ENCODE measurements at places on chromosomes 5 and 9.

DNA sequence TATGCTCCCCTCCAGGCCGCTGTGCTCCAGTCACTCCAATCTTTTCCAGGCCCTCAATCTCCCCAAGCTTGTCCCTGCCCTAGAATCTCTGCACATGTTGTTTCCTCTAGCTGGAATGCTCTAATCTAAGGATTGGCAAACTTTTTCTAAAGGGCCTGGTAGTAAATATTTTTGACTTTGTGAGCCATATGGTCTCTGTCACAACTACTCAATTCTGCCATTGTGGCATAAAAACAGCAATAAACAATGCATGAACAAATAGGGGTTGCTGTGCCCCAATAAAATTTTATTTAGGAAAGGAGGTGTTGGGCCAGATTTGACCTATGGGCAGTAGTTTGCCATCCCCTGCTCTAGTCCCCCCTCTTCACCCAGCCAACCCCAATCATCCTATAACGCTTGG, 150.5 kb upstream of the LRRTM2 start:
- no peak for DNase-seq

- peak; percentile 64 for DNase-seq
These were observed 52.3 kb downstream of the PSD2 start for GRCh38 chr5:139847790-139848507.

- no peak for DNase-seq
These were observed 1.5 kb downstream of the ARHGAP26 start for GRCh38 chr5:142771666-142772065.

DNA sequence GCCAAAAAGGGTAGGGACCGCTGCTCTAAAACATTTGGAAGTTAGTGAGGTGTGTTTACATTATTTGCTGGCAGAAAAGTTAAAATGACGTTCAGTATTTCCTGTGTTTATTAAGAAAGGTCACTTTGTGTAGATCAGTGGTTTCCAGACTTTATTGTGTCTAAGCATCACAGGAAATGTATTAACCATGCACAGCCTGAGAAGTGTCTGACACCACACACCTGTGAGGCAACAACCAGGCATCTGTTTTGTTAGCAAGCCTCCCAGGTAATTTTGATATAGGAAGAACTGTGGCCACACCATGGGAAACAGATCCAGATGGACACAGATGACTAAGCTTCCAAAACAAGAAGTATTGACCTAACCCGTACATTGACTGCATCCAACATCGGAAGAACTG, 12.0 kb downstream of the TTC1 start:
- no peak for DNase-seq

DNA sequence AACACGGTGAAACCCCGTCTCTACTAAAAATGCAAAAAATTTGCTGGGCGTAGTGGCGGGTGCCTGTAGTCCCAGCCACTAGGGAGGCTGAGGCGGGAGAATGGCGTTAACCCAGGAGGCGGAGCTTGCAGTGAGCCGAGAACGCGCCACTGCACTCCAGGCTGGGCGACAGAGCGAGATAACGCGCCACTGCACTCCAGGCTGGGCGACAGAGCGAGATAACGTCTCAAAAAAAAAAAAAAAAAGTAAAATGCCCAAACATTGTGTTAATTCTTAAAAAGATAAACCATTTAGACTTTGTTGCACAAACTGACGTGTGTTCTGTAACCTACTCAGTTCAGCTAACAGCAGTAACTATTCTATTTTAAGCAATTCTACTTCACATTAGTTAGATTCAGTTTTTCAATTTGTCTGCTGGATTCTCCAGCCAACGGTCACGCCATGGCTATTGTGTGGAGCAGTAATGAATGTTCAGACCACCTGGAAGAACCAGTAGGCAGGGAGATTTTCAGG, 119.3 kb upstream of the MAN2A1 start:
- DNase-seq, result no peak

GRCh38 chr5:149434162-149435014, 55.3 kb upstream of the IL17B start:
- DNase-seq, result peak; percentile 61

DNA sequence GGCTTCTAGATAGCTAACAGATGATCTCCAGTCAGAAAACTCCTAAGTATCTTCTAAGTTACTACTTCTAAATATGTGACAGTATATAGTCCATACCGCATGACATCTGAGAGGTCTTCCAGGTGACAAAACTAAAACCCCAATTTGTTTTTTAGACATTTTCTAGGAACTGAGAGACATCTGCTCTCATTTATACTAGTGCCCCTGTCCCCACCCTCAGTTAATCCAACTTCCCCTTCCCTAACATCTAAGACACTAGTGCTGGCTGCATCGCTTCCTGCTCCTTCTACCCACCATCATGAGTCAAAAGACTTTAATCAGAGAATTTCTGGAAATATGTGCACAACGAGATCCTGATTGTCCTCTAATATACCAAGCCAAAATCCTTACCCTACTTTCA, 37.9 kb downstream of the FBXW11 start:
- DNase-seq, result no peak

GRCh38 chr5:83724935-83725334, 4.3 kb upstream of the HAPLN1 start:
- no peak for DNase-seq

GRCh38 chr9:108477529-108478006, 378.2 kb downstream of the ACTL7B start:
- DNase-seq, result no peak

DNA sequence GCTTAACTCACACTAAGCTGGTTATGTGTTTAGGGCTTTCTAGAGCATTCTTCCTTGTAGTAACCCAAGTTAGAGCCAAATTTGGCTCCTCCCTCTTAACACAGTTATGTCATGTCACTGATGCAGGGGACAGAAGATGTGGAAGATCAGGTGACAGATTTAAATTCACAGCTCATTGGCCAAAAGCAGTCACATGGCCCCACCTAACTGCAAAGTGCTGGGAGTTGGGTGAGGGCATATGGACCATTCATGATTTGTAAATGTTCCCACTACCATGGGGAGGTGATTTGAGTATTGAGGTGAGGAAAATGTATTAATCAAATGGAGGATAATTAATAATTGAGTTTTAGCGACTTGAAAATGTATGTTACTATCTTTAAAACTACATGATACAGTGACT, 829.4 kb downstream of the CDH12 start:
- no peak for DNase-seq

DNA sequence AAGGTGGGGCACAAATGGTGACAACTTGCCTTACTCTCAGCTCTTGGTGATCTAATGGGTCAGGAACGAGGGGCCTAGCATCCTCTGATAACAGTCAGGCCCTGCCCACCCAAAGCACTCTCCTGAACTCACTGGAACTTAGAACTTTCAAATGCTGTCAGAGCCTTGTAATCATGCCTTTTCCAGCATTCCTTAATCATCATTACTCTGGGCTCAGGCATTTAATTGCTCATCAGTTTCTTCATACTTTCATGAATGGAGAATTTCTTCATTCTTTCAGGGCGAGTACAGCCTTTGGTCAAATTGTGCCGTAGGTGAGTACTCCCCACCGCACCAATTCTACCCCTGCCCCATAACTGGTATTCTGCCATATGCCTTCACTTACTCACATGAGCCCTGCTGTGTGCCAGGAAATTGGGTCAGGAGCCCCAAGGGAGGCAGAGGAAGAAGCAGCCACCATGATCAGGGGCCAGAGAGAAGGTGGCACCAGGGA, 30.2 kb upstream of the DUSP1 start:
- no peak for DNase-seq

DNA sequence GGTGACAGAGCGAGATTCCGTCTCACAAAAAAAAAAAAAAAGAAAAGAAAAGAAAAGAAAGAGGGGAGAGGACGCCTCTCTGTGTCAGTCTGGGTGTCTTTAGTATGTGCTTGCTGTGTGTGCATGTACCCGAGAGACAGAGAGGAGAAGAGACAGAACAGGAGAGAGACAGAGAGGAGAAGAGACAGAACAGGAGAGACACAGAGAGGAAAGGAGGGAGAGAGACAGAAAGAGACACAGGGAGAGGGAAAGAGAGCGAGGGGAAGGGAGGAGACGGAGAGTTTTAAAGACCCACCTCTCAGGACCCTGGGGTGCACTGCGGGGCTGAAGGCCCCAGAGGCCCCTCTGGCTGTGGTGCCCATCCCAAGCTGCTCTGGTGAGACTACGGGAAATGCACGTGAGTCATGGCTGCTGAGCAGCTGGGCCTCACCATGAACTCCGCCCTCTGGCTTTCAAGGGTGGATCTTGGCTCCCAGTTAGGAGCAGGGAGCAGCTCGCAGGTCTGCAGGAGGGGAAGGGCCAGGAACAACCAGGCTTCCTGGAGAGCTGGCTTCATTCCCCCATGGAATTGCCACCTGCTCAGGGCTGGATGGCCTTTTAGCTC, 7.9 kb downstream of the SLC6A3 start:
- DNase-seq, result no peak

DNA sequence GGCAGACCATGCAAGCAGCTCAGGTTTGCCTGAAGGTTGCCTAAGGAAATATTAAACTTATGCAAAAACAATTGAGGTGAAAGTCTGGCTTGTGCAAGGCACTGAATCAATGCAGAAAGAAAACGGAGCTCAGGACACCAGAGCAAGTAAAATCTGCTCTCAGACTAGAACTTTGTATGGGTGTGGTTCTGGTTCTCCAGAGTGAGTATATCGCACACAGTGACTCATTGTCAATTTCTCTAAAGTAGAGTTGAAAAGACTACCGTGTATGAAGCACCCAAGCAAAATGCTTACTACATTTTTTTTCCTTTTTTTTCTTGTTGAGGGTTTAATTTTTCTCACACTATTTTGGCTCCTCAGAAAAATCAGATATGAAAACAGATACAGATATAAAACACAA, 650.3 kb upstream of the CDH10 start:
- DNase-seq, result no peak

DNA sequence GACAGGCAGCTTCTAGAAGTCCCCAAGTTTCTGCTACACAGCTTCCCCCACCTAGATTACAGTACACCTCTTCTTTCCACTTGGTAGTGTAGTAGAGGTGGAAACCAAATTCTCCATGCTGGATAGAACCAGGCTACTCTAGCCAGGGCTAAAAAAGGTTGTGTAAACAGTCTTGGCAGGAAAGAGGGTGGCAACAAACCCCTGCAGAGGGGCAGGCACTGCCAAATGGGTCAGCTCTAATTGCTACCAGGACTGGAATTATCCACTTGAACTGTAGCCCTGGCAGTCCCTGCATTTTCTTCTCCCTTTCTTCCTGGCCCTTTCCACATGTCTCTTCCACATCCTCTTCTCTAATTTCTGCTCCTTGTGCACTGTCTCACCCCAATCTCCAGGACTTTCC, 24.8 kb downstream of the RANBP3L start:
- no peak for DNase-seq

DNA sequence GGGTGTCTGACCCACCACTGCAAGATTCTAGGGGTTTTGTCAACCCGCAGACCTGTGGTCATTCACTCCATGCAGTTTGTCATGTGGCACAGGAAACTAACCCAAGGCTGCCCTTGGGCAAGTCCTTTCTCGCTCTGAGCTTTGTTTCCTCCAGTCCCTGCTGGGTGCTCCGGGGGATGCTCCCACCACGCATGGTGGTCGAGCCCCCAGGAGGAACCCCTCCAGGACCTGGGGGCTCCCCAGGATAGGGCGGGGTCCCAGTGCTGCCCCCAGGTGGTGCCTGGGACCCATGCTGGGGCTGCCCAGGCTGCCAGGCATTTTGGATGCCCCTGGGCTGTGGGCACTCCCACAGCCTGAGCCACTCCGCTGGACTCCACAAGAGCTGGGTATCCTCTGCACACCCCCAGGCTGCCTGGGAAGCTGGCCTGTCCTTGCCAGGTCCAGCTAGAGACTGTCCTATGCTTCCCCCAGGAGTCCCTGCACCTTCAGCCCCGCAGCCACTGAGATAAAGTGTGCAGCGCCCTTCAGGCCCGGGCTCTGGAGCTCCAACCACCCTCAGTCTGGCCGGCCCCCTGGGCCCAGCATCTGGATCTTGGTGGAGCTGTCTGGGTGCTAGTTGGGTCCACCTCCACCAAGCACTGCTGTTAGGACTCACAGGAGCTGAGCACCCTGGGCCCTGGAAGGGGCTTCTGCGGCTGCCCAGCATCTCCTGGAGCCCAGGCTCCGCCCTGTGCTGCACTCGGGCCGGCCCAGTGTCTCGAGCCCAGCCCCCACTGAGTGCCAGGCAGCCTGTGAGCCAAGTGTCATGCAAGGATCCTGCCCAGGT, 104.3 kb downstream of the PHF2 start:
- DNase-seq, result peak; percentile 3

DNA sequence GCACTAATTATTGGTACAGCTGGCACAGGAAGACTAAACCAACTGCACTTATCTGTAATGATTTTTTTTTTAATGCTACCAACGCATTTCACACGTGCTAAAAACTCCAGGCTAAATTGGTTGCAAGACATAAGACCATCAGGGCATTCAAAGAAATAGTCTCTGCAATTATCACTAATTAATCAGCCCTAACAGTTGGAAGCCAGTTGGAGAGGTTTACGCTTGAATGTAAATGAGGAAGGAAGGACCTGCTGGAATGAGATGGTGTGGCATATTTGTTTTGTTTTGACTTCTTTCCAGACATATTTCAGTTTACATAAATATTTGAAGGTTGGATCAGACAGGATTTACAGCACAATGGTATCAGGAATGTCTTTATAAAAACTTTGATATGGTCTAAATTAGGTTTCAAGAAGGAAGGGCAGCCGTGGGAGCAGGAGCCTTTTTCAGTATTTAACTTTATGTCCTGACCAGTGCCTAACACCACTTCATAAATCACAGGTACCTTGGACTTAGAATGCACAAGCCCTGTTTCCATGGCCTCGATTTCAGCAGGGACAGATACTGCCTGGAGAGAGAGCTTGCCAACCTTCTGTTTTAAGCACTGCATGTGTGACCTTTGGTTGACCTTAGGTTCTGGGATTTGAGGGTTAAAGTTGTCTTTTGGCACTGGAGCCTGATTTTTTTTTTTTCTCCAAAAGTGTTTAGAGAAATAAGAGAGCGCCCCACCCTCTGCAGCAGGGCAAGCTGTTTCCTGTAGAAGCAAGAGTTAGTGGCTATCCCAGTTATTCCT, 199.8 kb upstream of the MAP3K1 start:
- DNase-seq, result no peak

DNA sequence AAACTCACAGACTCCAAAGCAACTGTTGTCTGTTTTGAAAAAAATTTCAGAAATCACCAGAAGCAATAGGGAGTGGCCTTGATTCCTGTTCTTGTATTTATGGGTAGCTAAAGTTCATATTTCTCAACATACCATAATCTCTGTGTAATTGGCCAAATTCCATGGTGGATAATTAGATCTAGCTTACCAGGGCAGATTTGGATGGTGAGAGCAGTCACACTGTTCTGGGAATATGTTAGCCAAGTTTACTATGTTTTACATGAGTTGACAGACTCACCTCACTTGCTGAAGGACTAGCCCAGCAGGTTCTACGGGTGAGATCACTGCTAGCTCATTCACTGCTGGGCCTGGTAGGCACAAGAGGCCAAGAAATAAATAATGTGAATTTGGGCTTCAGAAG, 32.7 kb upstream of the CDKN2B start:
- DNase-seq, result no peak

GRCh38 chr5:119112151-119112550, 41.3 kb downstream of the DMXL1 start:
- DNase-seq, result no peak

GRCh38 chr9:110919609-110920008, 118.7 kb downstream of the LPAR1 start:
- no peak for DNase-seq

GRCh38 chr5:96463091-96463490, 30.0 kb upstream of the PCSK1 start:
- DNase-seq, result no peak

GRCh38 chr5:142589720-142590119, 96.2 kb downstream of the FGF1 start:
- no peak for DNase-seq
